Foreskin keratinocyte (primary cell): ENCODE measurements at places on chromosomes 13 and 19. TPM values are rescaled to one million over a fixed set of nuclear protein-coding genes. Genes with fewer than 3 reads are reported as not detected.

GRCh38 chr19:2097203-2097885, 629 bp downstream of the IZUMO4 start:
- no peak for DNase-seq

The CDX2 gene
- not detected in 2 replicates for polyA plus RNA-seq

DNA sequence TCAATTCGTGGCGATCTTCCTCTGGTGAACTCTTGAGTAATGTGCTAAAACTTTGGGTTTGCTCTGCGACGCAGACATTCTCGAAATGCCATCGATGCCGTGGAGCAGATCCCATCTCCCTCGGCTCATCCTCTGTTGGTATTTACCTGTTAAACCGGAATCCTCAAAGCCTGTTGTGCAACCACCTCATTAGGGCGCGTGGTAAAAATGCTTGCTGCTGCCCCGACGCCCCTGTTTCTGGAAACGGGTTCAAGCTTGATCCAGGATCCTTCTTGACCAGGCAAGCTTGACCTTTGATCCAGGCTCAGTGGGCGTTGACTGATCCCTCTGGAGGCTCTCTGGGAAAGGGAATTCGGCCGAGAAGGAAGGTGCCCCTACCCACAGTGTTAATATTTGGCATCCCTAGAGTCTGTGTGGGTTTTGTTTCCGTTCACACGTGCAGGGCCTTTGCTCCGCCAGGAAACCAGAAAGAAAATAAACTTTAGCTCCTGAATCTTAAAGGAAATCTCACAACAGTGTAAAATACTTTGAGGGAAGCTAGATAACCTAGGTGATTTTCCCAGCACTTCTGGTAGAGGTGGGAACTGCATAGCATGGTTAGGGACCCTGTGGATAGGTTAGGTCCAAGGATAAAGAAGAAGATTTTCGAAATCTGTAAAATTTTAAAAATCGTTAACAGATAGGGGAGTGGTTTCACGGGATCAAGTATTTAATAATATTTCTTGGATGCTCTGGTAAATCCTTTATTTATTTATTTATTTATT, 1.1 kb downstream of the LSM14A start:
- peak; percentile 44 for DNase-seq

- peak; percentile 61 for DNase-seq
Observed at GRCh38 chr19:31146546-31147183, 202.6 kb downstream of the TSHZ3 start.

DNA sequence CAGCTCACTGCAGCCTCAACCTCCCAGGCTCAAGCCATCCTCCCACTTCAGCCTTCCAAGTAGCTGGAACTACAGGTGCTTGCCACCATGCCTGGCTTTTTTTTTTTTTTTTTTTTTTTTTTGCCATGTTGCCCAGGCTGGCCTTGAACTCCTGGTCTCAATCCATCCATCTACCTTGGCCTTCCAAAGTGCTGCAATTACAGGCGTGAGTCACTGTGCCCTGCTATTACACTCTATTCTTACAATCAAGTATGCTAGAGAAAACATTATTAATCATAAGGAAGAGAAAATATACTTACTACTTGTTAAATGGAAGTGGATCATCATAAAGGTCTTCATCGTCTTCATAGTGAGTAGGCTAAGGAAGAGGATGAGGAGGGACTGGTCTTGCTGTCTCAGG, 93.3 kb upstream of the DOCK9 start:
- DNase-seq, result no peak

DNA sequence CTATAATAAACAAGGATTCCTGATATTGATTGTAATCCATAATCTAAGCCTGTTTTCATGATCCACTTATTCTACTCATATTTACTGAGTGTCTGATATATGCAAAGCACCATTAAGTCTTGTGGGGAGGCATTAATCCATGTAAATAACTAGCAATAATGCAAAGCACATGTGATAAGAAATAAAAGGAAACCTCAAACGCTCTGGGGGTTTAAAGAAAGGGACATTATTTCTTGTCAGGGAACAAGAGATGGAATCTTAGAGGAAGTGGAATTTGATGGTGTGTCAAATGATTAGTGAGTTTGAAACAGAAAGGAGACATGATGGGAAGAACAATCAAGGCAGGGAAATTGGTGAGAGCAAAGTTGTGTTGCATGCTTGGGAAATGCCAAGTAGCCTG, 57.4 kb upstream of the FLT1 start:
- DNase-seq, result no peak

GRCh38 chr13:18993884-18994660, 187.6 kb downstream of the TUBA3C start:
- no peak for DNase-seq

The TSKS gene
- polyA plus RNA-seq, result 0.13 and 0.15 TPM in 2 replicates

- no peak for DNase-seq
Observed at GRCh38 chr13:113129921-113130750, 7.5 kb downstream of the F10 start.
